NCI-H1417 treated with DMSO at 0.1 percent for 48 hours (cell line): ENCODE measurements at places on chromosomes 11 and 22.

DNA sequence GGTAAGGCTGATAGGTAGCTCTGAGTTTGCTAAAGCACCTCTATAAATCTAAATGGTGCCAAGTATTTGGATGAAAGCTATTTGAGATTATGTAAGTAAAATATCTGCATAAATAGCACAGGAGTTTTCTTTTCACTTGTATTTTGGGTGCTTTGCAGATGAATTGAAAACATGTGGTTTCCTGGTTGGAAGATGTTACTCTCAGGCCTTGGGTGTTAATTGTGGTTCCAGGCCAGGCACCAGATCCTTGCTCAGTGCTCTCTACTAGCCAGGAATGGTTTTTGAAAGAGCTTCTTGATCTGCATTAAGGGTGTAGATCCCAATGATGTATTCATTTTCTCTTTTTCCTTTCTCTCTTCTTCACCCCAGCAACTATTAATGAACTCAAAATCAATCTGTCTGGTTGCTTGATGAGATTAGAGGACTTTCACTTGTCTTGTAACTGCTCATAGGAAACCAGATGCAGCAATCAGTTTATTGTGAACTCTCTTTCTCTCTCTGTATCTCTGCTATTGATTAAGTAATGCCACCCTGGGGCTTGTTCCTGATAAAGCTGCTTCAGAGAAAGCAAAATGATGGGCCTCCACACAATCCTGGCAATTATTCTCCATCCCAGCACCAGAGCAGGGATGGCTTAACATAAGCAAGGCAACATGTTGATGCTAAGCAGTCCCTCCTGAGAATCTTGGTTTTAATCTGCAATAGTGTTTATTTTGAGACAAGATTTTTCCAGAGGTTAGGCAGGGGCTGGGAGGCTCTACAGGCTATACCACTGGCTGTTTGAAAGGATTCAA is 147.0 kb upstream of the NTM start:
- no peak for DNase-seq

DNA sequence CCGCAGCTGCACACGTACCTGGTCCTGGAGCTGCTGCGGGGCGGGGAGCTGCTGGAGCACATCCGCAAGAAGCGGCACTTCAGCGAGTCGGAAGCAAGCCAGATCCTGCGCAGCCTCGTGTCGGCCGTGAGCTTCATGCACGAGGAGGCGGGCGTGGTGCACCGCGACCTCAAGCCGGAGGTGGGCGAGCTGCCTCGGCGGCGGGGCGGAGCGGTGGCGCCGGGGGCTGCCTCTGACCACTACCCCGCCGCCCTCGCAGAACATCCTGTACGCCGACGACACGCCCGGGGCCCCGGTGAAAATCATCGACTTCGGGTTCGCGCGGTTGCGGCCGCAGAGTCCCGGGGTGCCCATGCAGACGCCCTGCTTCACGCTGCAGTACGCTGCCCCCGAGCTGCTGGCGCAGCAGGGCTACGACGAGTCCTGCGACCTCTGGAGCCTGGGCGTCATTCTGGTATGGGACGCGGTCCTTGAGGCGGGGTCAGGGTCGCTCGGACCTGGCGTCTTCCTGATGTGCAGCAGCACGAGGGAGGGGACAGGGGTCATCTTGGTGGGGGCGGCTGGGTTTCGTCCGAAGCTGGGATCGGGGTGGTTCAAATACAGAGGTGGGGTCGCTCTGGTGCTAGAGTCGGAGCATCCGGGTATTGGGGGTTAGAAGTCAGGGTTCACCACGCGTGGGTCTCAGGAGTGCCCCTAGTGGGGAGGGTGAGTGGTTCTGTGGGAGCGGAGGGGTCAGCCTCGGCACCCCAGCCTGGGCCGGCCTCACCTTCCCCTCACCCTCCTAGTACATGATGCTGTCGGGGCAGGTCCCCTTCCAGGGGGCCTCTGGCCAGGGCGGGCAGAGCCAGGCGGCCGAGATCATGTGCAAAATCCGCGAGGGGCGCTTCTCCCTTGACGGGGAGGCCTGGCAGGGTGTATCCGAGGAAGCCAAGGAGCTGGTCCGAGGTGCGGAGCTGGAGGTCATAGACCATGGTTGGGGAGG is 10.8 kb downstream of the RPS6KA4 start:
- no peak for DNase-seq

DNA sequence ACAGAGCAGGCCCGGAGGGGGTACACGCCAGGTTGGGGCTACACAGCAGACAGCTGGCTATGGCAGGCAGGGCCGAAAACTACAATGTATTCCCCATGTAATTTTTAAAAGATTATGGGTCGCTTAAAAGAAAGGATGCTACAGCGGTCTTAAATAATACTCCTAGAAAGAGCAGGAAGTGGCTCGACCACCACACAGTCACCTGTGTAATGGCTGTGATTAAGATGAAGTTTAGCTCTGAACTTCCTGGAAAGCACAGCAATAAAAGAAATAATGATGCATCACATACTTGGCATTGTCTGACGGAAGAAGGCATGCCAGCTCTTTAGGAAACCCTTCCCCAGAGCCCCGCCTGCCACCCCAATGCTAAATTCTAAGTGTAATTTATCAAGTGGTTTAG is 32.6 kb downstream of the WNT11 start:
- DNase-seq, result no peak

GRCh38 chr11:44304091-44305025 is 5.6 kb downstream of the ALX4 start:
- no peak for DNase-seq

DNA sequence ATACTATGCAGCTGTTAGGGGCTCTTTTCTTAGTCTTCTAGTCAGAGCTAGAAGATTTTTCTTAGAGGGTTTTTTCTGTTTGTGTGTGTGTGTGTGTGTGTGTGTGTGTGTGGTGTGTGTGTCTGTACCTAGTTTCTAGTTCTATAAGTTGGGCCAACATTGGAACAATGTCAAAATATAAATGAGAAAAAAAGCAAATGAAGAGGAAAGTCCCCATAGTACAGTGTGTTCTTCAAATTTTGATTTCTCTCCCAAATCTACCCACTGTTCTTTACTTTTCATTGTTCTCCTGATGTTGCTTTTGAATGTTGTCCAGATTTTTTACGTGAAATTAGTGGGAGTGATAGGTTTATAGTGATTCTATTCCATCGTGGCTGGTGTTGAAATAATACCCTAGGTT is 2153.4 kb upstream of the RAG2 start:
- no peak for DNase-seq

DNA sequence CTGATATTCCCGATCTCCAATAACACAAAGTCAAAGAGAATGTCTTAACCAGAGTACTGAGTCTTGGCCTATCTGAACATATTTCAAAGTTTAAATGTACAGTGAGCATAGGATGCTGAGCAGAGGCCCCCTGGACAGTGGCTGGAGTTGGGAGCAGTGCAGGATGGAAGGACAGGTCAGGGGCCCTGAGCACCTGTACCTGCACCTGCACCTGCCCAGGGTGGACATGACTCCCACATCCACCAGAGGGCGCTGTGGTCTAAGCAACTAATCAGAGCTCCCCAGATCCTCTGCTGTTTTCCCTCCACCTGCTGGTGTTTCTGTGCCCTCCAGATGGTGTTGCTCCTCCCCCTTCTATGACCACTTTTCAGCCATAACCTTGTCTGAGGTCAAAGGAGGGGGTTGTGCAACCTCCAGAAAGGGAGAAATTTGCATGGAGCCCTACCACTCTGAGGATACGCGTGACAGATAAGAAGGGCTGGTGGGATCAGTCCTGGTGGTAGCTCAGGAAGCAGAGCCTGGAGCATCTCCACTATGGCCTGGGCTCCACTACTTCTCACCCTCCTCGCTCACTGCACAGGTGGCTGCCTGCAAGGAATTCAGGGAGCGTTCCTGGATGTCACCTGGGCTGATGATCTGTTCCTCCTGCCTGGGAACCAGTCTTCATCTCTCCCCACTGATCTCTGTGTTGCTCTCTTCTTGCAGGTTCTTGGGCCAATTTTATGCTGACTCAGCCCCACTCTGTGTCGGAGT is 49.1 kb upstream of the VPREB1 start:
- peak; percentile 13 for DNase-seq

GRCh38 chr11:15035283-15035682 is 38.1 kb upstream of the CALCB start:
- DNase-seq, result no peak
